CD4-positive, alpha-beta T cell treated with Interleukin-2 at 100 ng/mL for 4 hours (primary cell): ENCODE measurements at places on chromosomes 2 and 18.

- DNase-seq: peak; percentile 10
Observed at GRCh38 chr2:45729753-45730512, 78.5 kb downstream of the PRKCE start.

GRCh38 chr2:138493334-138493733 is 8.2 kb upstream of the SPOPL start:
- no peak for DNase-seq

DNA sequence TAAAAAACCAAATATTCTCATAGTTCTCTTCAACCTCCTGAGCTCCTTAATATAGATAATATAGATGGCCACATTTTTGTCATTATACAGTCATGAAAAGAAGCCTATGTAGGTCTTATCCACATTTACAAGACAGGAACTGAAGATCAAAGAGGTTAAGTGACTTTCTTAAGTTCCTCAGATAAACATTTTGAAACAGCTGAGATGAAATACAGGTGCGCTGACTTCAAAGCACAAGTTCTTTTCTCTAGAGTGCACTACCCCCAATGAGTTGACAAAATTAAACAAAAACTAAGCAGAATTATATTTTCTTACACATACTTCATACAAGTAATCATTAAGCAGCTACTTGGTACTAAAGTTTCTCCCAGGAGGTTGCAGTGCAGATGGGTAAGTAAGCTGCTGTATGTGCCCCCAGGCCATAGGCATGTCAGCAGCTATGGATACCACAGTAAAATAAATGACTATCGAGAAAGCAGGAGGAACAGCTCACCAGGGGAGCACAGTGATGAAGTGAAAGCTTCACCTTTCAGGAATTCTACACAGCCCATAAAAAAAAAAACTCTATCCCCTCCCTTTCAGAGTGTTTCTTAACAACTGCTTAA is 199.8 kb downstream of the DPP10 start:
- no peak for DNase-seq

GRCh38 chr18:42893977-42894376 is 221.5 kb downstream of the RIT2 start:
- no peak for DNase-seq

- DNase-seq: no peak
Observed at GRCh38 chr2:47654790-47655562, 128.0 kb upstream of the MSH6 start.

GRCh38 chr2:138023298-138023697 is 59.0 kb downstream of the HNMT start:
- no peak for DNase-seq

GRCh38 chr2:206800506-206801417 is 35.4 kb downstream of the FASTKD2 start:
- peak; percentile 42 for DNase-seq

GRCh38 chr18:76446321-76447257 is 48.5 kb downstream of the ZNF516 start:
- no peak for DNase-seq

DNA sequence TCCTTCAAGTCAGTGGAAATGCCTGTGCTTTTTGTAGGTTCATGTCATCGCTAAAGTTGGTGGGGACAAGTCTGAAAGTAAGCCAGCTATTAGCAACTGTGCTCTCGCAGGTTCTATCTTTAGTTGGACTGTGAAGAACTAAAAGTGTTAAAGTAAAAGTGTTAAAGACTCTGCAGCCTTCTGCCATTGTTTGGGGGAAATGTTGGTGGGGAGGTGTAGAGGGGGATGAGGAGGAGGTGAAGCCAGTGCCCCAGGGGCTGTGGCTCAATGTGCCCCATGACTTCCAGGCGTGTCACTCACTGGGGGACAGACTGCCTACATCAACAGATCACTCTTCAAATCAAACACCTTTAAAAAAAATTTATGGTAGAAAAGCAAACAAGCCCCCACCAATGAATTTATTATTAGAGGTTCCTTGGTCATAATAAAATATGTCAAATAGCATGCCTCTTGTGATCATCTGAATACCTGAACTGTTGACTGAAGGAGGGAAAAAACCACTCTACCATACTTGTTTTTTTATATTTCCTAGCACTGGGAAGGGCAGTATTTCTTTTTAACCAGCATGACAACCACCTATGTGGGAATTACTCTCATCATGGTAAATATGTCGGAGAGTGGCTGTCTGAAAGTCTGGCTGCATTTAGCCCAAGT is 19.3 kb downstream of the TGFA start:
- no peak for DNase-seq

DNA sequence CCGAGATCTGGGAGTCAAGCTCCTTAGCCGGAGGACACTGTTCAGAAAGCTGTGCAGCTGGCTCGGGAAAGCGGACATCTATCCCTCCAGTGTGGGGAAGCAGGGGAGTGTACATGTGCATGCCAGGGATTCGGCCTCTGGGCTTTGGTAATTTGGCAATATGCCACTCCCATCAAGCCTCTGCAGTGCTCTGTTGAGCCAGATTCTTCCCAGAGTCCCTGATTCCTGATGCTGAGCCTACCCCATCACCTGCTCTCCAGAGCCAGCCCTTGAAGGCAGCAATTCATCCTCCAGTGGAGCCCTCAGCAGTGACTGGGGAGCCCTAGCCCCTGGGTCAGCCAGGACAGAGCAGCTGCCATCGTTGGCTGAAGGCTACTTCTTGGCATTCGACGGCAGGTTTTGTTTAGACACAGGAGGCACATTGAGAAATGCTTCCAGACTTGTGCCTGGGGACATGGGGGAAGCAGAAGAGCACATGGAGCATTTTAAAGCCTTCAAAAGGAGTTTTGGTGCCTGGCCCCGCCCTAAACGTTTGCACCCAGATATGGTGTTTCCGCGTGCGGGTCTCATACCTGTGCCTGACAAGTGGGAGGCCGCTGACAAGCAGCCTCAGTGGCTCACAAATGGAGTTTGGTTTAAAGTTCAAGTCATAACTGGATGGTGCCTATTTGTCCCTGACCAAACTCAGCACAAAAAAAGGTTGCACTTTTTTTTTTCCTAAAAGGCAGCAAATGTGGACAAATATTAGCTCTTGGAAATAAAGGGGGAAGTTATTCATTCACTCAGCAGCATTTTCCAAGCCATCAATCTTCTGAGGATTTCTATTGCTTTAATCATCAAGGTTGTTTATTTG is 272.8 kb downstream of the CYRIA start:
- no peak for DNase-seq

GRCh38 chr2:128495996-128496547 is 177.4 kb upstream of the HS6ST1 start:
- no peak for DNase-seq

GRCh38 chr18:43847164-43848091 is 570.1 kb upstream of the SYT4 start:
- DNase-seq: no peak

GRCh38 chr18:9188359-9189231 is 52.0 kb downstream of the ANKRD12 start:
- DNase-seq: no peak

GRCh38 chr2:235829726-235830125 is 335.9 kb downstream of the AGAP1 start:
- no peak for DNase-seq

- DNase-seq: no peak
Observed at GRCh38 chr2:150792780-150793300, 305.4 kb upstream of the RND3 start.

- DNase-seq: no peak
Observed at GRCh38 chr18:74694436-74694835, 96.8 kb downstream of the ZNF407 start.
